ENCODE measurements at places on chromosomes 4 and X. TPM values are rescaled to one million over a fixed set of nuclear protein-coding genes. Genes with fewer than 3 reads are reported as not detected.

The RNF150 gene
- polyA plus RNA-seq = 9.8 TPM

The UGT8 gene
- polyA plus RNA-seq = not detected

The PDLIM3 gene
- polyA plus RNA-seq = 15.4 TPM

The SHROOM2 gene
- polyA plus RNA-seq = 9.9 TPM

The TAF7L gene
- polyA plus RNA-seq = 1.5 TPM

The TRPC3 gene
- 2.1 TPM for polyA plus RNA-seq

The PCDH10 gene
- 0.36 TPM for polyA plus RNA-seq

The PROM1 gene
- not detected for polyA plus RNA-seq

The ADH7 gene
- not detected for polyA plus RNA-seq

The TMEM156 gene
- 2.3 TPM for polyA plus RNA-seq

The SPATA18 gene
- 9.7 TPM for polyA plus RNA-seq

The MFAP3L gene
- polyA plus RNA-seq = 0.31 TPM

The MAGEC2 gene
- not detected for polyA plus RNA-seq

The SMIM10 gene
- polyA plus RNA-seq = 8.3 TPM

The BBS12 gene
- polyA plus RNA-seq = 2.2 TPM

The CXCL1 gene
- polyA plus RNA-seq = 2.0 TPM

The CLIC2 gene
- polyA plus RNA-seq = 1.2 TPM

The NHSL2 gene
- 3.1 TPM for polyA plus RNA-seq

The TEX13B gene
- not detected for polyA plus RNA-seq

The CXCL10 gene
- 3.0 TPM for polyA plus RNA-seq

The TCEAL9 gene
- 141 TPM for polyA plus RNA-seq

The FREM3 gene
- polyA plus RNA-seq = not detected

The SLC2A9 gene
- 2.4 TPM for polyA plus RNA-seq

The DUSP21 gene
- polyA plus RNA-seq = not detected

The CLTRN gene
- 0.29 TPM for polyA plus RNA-seq

The F9 gene
- not detected for polyA plus RNA-seq

The HELT gene
- polyA plus RNA-seq = not detected

The GDPD2 gene
- not detected for polyA plus RNA-seq

The ETDB gene
- polyA plus RNA-seq = not detected

The SOWAHD gene
- 0.25 TPM for polyA plus RNA-seq

The WDR17 gene
- polyA plus RNA-seq = 1.1 TPM

The TASL gene
- polyA plus RNA-seq = not detected

The FGF5 gene
- polyA plus RNA-seq = 39.9 TPM

The HPGDS gene
- polyA plus RNA-seq = not detected

The ZBTB33 gene
- polyA plus RNA-seq = 8.9 TPM

The LRIT3 gene
- not detected for polyA plus RNA-seq

The TEX28 gene
- polyA plus RNA-seq = not detected

The PPP4R3C gene
- polyA plus RNA-seq = not detected

The VGLL1 gene
- not detected for polyA plus RNA-seq

The COX7B2 gene
- not detected for polyA plus RNA-seq

The CLDN22 gene
- polyA plus RNA-seq = not detected

The DDX53 gene
- not detected for polyA plus RNA-seq

The SORCS2 gene
- 0.29 TPM for polyA plus RNA-seq

The ARMCX2 gene
- 78.4 TPM for polyA plus RNA-seq

The DIPK2B gene
- not detected for polyA plus RNA-seq

The ZNF81 gene
- 4.6 TPM for polyA plus RNA-seq

The SLC16A2 gene
- polyA plus RNA-seq = 38.5 TPM

The PCDH19 gene
- polyA plus RNA-seq = 0.02 TPM

The PPBP gene
- not detected for polyA plus RNA-seq

The LGI2 gene
- polyA plus RNA-seq = not detected

The VCX gene
- not detected for polyA plus RNA-seq

Measured in AG04450 (cell line).